ENCODE measurements at places on chromosomes 13 and 19. TPM values are rescaled to one million over a fixed set of nuclear protein-coding genes. Genes with fewer than 3 reads are reported as not detected.
A peak's percentile ranks its signal among the peaks of the same experiment; 100 is the strongest.

Gene TRMT1
- total RNA-seq = 60.9 TPM

Gene OR7A5
- total RNA-seq = under 0.01 TPM

Gene C5AR1
- 0.81 TPM for total RNA-seq

Gene DLL3
- 0.27 TPM for total RNA-seq

Gene ZNF134
- 48.2 TPM for total RNA-seq

Gene NLRP5
- total RNA-seq = not detected

Gene ELSPBP1
- total RNA-seq = not detected

Gene IL11
- 0.27 TPM for total RNA-seq

Gene KLK8
- not detected for total RNA-seq

Gene CPT1C
- 0.54 TPM for total RNA-seq

Gene CEBPA
- 39.0 TPM for total RNA-seq

Gene TMTC4
- total RNA-seq = 28.8 TPM

Gene WDR62
- total RNA-seq = 5.9 TPM

Gene KIR2DL3
- total RNA-seq = under 0.01 TPM

Gene FUZ
- 40.1 TPM for total RNA-seq

DNA sequence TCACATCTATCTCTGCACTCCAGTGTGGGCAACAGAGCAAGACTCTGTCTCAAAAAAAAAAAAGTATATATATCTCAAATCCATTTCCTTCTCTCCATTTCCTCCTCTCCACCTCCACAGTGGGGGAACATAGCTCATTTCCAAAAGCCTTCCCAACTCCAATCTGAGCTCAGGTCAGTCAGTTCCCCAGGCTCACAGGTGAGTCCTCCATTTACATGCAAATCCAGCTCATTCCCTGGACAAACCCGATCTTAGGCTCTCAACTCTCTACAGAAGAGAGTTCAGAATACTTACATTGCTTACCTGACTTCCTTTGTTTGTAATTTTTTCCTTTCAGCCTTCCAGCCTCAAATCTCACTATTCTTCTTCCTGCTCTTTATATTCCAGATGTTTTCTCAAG is 518.3 kb downstream of the GPC6 start:
- no peak for DNase-seq

GRCh38 chr13:89520468-89520867 is 1827.0 kb upstream of the MIR17HG start:
- no peak for DNase-seq

DNA sequence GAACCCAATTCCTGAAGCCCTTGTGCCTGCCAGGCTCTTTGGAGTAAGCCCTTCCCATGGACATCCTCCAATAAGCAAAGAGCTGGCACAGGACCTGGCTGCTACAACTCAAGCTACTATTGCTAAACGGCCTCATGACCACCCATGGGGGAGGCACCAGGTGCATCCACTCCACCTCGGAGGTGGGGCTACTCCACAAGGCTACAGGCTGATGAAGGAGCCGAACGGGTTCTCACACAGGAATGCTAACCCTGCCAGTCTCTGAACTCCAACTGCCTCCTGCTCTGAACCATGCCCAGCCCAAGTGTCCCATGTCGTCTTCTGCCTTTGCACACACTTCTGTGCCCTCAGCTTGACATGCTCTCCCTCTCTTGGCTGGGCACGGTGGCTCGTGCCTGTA is 10.0 kb downstream of the SYMPK start:
- no peak for DNase-seq

GRCh38 chr13:49652355-49653305 is 24.3 kb downstream of the ARL11 start:
- DNase-seq = no peak

DNA sequence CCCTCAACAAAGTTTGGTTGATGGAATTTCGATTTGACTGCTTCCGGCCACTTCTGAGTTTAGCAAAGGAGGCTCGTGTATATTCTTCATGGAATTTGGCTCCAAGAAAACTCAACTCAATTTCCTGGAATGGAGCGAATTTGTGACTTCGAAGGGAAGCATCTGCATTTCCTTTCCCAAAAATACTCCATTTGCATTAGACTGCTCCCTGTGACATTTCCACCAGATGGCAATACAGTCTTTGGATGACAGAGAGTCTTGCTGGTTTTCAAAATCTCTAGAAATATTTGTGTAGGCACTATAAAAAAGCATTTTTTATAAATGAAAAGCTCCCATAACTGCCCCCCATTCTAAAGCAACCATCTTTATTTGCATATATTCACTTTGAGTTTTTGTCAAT is 4.1 kb downstream of the C1QTNF9 start:
- DNase-seq = peak; percentile 29

- DNase-seq = no peak
These were observed 1.1 kb upstream of the ZNF546 start for GRCh38 chr19:39995794-39996193.

- no peak for DNase-seq
These were observed 56.4 kb upstream of the STARD13 start for GRCh38 chr13:33341861-33342452.

GRCh38 chr19:45901912-45902650 is at the start of gene MYPOP:
TSS of gene MYPOP (minus strand) at chr19:45902613. CDS start at chr19:45901773, 840 bp downstream.
- DNase-seq = no peak

- DNase-seq = no peak
These were observed 2.6 kb downstream of the LHB start for GRCh38 chr19:49014123-49014869.

DNA sequence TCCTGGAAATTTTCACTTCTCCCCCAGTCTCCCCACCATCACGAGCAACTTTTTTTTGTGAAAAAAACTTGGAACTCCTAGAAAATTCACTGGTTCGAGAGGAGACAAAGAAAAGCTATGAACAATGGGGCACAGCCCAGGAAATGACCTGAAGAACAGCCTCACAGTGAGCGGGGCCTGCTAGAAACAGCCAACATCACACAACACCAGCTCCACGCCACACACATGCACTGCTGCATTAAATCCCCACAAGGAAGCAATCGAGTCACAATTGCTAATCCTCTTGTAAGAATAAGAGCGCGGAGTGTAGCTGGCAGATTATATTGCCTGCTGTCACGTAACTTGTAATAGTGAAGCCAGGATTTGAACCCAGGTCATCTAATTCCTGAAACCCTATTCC is 48.8 kb downstream of the SLC7A1 start:
- DNase-seq = no peak

DNA sequence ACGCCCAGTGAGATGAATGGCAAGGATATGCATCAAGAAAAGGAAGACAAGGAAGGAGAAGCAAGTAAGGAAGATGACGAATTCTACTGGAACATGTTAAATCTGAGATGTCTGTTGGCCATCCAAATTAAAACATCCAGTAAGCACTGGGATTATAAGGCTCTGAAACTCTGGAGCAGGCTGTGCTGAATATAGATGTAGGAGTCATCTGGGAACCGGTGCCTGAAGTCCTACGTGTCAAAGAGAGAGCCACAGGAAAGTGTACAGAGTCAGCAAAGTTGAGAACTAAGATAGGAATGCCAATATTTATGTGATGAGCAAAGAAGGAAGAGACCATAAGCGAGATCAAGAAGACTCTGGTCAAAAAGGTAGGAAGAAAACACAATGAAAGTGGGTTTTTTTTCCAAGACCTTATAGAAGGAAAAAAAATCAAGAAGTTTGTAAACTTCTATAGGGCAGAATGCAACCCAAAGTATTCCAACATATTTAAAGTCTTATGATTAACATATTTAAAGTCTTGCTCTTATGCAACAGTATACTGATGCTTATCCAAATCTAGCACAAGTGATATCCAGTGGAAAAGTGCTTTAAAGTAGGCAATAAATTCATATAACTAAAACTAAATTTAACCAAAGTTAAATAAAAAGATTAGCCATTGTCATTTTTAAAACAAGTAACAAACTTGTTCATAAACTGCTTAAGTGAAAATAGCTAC is 51.2 kb upstream of the EEF1AKMT1 start:
- DNase-seq = no peak

DNA sequence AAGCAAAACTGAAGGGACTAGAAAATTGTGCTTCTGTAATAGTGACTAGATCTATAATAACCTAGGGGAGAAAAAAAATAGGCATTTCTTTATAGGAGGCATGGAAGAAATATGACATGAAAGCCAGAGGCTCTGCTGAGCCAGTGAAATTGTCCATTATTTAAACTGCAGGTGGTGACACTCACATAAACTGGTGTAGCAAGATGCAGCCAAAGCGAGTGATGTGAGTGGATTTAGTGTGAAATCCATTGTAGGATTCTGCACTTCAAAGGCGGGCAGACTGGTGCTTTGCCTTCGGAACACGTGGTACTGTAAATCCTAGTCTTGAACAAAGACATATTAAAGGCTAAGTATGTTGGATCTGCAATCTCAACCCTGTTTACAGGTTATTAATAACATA is 361.9 kb downstream of the TBC1D4 start:
- no peak for DNase-seq

DNA sequence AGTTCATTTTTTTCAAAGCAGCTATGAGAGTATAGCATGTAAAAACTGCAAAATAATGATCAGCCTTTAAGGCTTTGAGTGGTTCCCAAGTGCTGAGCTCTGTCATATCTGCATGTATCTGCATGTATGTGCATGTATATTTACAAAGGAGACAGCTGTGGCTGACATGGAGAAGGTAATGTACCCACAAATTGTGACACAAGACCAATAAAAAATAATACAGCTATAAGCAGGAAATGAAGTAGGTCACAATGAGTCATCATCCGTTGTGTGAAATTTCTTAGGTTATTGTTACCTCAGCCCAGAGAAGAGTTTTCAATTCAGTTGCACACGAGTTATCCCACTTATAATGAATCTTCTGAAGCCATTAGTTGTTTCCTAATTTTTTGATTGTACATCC is 60.9 kb upstream of the MED4 start:
- DNase-seq = peak; percentile 39

DNA sequence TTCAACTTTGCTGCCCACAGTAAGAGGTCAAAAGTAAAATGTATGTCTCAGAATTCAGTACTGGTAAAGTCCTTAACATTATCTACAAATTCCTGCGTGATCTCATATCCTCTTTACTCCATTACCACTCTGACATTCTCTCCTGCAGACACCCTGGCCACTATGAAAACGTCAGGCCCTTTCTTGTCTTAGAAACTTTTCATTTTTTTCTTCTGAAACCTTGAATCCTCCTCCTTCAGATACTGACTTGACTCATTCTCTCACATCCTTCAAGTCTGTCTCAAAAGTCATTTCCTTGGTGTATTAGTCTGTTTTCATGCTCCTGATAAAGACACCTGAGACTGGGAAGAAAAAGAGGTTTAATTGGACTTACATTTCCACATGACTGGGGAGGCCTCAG is 262.3 kb downstream of the POU4F1 start:
- no peak for DNase-seq

GRCh38 chr13:52003541-52003940 is 7.7 kb downstream of the ATP7B start:
- no peak for DNase-seq

GRCh38 chr19:46394402-46394797 is 19.0 kb downstream of the CCDC8 start:
- DNase-seq = no peak

DNA sequence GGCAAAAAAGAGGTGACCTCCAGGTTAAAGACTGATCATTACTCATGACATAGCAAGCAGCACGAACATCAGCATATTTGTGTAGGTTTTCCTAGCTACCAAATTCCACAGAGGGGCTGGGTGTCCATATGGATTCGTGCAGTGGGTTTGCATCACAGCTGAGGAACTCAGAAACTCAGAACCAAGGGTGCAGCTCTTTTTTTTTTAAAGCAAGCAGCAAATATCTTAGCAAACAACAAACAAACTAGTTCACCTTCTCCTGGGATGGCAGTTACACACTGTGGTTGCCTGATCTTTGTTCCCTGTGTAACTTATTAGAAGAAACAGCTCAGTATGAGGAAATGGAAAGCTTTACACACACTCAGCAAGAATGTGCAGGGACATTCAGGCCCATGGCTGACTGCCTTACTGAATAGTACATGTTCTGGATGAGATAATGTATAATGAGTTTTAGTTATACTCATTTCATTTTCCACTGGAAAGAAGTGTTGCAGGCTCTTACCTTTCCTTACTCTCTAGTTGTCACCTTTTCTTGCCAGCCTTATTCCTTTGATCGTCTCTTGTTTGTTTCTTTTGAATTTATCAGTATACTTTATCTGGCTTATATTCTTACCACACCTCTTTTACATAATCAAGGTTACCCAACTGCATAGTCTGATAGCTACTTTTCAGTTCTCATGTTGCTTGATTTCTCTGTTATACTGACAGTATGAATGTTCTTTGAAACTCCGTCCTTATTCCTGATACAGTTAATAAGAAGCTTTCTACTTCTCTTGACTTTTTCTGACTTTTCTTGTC is 4.3 kb downstream of the NDFIP2 start:
- no peak for DNase-seq

- DNase-seq = no peak
These were observed 433.4 kb downstream of the SLITRK5 start for GRCh38 chr13:88104576-88104975.

DNA sequence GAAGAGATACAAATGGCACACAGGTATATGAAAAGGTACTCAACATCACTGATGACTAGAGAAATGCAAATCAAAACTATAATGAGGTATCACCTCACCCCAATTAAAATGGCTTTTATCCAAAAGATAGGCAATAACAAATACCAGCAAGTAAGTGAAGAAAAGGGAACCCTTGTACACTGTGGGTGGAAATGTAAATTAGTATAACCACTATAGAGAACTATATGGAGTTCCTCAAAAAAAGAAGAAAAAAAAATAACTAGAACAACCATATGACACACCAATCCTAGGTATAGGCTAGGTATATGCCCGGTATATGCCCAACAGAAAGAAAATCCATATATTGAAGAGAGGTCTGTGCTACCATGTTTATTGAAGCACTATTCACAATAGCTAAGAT is 150.9 kb downstream of the VWA8 start:
- no peak for DNase-seq

- DNase-seq = no peak
These were observed 81.8 kb downstream of the GPR12 start for GRCh38 chr13:26678796-26679195.

GRCh38 chr13:24040835-24041234 is 119.7 kb upstream of the SPATA13 start:
- DNase-seq = no peak

DNA sequence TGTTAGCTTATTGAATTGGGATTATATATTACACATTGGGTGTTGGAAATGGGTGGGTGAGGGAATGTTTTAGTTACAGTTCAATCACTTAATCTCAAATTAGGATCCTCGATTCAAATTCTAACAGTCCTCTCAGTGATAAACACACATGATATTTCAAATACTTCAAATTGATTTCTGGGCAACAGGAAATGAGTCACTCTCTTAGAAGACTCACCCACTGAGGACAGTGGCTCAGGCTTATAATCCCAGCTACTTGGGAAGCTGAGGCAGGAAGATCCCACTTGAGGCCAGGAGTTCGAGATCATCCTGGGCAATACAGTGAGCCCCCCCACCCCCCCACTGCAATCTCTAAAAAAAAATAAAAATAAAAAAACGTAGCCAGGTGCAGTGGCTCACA is 435.3 kb downstream of the KLF12 start:
- no peak for DNase-seq

GRCh38 chr19:34345947-34346351 is 19.0 kb upstream of the GPI start:
- peak; percentile 57 for DNase-seq
